ENCODE measurements at places on chromosomes 12 and 14.

GRCh38 chr14:103112400-103113243 lies 10.6 kb upstream of the TNFAIP2 start:
- DNase-seq: no peak

GRCh38 chr12:52613384-52614030 lies 4.9 kb downstream of the KRT73 start:
- peak; percentile 22 for DNase-seq

- no peak for DNase-seq
Measured at GRCh38 chr14:63486738-63487137, 56.4 kb downstream of the PPP2R5E start.

- DNase-seq: no peak
Measured at GRCh38 chr12:122848471-122849351, 13.5 kb downstream of the HIP1R start.

DNA sequence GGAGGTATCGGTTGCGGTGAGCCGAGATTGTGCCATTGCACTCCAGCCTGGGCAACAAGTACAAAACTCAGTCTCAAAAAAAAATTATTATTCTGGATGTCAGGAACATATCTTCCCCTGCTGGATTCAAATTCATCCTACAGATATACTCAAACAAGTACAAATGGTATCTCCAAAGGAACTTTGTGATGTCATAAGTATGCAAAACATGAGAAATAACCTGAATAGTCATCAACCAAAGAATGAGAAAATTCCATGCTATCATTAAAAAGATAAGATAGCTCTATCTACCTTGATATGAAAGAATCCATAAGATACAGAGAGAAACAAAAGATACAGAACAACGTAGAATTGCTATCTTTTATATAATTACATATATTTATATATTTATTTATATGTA lies 67.7 kb downstream of the EEA1 start:
- no peak for DNase-seq

DNA sequence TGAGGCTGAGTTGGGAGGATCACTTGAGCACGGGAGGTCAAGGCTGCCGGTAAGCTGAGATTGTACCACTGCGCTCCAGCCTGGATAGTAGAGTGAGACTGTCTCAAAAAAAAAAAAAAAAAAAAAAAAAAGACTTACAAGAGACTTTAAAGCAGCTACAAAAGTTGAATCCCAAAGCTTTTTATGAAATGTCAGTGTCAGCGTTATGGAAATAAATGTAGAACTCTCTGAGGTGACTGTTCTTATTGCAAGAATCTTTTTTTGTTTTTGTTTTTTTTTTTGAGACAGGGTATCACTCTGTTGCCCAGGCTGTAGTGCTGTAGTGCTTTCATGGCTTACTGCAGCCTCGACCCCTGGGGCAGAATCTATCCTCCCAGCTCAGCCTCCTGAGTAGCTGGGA lies 17.2 kb downstream of the FUT8 start:
- DNase-seq: no peak

- DNase-seq: no peak
Measured at GRCh38 chr12:11893998-11894397, 176.7 kb upstream of the BCL2L14 start.

DNA sequence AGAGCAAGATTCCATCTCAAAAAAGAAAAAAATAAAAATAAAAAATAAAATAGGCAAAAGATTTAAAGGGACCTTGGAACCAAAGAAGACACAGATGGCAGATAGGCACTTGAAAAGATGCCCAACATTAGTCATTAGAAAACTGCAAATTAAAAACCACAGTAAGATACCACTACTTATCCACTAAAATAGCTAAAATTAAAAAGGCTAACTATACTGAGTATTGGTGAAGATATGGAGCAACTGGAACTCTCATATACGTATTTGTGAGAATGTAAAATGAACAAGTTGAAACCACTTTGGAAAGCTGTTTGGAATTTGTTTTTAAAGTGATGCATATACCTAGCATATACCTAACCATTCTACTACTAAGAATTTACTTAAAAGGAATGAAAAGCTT lies 22.3 kb downstream of the BLTP3B start:
- no peak for DNase-seq

DNA sequence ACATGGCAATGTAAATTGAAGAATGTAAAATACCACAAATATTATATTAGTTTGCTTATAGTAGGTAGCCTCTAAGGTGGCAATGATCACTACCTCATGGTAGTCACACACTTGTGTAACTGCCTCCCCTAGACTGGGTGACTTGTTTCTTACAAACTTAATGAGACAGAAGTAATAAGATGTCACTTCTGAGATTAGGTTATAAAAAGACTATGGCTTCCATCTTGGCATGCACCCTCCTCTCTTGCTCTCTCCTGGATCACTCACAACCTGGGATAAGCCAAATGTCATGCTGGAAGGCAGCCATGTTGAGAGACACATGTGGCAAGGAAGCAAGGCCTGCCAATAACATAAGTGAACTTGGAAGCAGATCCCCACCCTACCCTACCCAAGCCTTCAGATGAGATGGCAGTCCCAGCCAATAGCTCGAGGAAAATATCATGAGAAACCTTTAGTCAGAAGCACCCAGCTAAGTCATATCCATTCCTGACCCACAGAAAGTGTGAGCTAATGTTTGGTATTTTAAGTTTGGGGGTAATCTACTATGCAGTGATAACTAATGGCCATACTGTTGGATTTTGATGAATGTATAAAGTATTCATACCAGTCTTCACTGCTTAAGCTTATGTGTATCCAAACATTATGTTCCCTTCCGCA lies 43.3 kb downstream of the PPP1R12A start:
- no peak for DNase-seq

- DNase-seq: no peak
Measured at GRCh38 chr12:102602521-102602920, 122.2 kb upstream of the IGF1 start.

DNA sequence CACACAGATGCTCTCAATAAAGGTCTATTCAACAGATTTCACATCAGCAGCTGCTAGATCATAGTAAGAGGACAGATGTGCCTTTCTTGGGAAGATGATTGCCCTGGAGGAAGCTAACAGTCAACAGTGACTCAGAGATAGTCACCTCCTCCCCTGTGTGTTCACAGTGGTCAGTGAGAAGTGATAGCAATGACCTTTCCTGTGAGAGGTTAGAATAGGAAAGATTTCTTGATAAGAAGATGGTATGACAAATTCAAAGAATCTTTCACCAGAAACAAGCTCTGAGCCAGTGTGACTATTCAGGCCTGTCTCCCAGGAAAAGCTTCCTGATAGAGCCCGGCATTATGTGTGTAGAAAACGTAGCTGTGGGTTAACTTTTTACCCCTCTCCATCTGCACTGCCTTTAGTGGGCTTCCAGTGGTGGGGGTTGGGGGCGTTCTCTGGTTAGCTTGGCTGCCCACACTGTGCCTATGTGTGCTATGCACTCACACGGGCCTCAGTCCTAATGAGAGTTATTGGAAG lies 66.4 kb upstream of the ARHGAP5 start:
- peak; percentile 50 for DNase-seq

GRCh38 chr14:101197595-101198397 lies 294.3 kb upstream of the RTL1 start:
- no peak for DNase-seq

DNA sequence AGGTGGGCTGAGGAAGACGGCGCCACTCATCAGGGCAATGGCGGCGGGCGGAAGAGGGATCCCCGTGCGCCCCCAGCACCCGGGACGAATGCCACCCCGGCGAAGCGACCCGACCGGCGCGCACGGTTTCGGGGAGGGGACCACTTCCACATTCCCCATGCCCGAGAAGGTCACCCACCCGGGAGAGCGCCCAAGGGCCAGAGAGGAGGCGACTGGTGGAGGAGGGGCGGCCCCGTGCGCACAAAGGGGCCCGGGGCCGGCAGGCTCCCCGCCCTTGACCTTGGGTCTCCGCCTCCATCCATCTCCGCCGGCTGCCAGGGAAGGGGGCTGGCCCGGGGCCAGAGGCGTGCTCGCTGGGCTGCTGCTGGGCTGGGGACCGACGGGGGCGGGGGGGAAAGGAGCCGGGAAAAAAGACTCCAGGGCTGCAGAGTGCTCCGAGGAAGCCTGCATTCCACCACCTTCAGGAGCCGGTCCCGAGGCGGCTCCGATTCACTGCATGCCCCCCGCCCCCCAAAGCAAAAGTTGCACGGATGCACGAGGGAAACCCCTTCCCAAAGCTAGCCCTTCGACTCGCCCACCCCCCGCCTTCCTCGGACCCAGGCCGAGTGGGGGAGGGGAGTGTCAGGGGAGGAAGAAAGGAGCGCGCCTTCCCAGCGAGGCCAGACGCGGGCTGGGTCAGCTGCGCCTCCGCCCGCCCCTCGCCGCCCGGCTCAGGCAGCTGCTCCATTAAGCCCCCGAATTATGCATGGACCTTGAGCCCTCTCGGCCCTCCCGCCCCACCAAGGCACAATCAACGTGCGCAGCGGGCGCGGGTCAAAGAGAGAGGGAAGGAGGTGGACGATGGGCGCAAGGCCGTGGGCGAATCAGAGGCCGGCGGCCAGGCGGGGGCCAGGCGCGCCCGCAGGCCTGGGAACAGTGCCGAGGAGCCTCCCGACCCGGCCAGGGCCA lies 26.2 kb downstream of the BCL11B start:
- no peak for DNase-seq

GRCh38 chr12:119911182-119911581 lies 34.1 kb upstream of the CIT start:
- DNase-seq: no peak

- DNase-seq: no peak
Measured at GRCh38 chr14:105099778-105100177, 34.5 kb upstream of the GPR132 start.

DNA sequence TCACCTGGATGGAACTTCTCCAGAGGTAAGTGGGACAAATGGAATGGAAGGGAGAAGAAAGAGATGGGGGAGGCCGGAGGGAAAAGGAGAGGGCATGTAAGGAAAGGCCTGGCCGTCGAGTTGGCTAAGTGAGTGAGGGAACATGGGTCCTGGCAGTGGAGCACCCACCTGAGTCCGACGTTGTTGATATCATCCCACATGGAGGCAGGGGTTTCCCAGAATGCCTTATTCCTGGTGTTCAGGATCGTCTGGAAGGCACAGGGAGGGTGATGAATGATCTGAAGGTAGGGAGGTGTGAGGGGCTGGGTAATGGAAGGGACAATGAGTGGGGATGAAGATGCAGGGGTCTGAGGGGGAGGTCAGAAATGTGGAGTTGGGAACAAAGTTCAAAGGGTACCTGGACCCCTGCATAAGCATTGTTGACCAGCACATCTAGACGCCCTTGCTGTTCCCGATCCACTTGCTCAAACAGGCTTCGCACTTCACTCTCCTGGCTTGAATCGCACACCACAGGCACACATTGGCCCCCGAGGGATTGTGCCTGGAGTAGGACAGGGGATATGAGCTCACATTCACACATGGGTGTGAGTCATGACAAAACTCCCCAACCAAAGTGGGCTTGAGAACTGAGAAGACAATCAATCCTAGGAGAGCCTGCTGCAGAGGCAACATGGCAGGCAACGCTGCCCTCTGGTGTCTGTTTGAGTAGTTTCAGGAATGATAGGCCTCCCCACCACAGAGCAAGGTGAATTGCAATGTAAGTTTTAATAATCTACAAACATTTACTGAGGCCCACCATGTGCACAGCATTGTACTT lies 3.0 kb downstream of the DHRS1 start:
- peak; percentile 49 for DNase-seq

- DNase-seq: no peak
Measured at GRCh38 chr12:30191696-30192455, 408.1 kb upstream of the TMTC1 start.

DNA sequence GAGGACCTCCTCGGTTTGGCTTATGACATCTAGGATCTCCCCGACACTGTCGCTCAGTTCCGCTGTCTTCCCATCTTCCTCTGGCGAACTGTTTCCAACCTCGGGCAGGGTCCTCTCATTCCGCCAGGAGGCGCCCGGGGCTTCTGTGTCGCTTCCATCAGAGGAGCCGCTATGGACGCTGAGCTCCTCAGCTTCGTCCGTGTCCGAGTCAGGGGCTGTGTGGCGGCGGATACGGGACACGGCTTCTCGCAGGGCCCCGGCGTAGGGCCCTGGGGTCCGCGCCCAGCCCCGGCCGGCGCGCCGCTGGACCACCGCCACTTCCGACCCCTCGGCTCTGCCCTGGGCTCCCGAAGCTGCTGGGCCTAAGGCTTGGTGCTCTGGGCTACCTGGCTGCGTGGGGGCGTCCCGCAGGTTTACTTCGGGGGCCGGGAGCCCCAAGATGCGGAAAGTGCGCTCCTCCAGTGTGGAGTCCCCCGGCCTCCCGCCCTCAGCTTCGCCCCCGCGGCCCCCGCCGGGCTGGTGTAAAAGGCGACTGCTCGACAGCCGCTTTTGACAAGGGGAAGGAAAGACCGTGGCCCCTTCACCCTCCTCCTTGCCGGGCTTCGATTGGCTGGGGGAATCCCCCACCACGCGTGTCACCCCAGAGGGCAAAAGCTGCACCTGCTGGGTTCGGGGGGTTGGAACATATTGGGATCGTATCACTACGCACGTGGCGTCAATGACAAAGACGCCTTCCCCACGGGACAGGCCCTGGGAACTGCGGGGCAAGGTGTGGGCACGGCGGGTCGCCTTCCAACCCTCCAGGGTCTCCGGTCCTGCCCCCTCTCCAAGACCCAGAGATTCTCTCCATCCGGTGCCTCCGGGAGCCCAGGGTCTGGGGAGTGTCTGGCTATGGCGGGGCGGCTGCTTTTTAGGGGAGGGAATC lies 2.1 kb downstream of the DDN start:
- DNase-seq: peak; percentile 76

- DNase-seq: no peak
Measured at GRCh38 chr14:91159906-91160305, 46.0 kb downstream of the DGLUCY start.

- DNase-seq: no peak
Measured at GRCh38 chr12:6963016-6963731, 7.3 kb downstream of the PHB2 start.

DNA sequence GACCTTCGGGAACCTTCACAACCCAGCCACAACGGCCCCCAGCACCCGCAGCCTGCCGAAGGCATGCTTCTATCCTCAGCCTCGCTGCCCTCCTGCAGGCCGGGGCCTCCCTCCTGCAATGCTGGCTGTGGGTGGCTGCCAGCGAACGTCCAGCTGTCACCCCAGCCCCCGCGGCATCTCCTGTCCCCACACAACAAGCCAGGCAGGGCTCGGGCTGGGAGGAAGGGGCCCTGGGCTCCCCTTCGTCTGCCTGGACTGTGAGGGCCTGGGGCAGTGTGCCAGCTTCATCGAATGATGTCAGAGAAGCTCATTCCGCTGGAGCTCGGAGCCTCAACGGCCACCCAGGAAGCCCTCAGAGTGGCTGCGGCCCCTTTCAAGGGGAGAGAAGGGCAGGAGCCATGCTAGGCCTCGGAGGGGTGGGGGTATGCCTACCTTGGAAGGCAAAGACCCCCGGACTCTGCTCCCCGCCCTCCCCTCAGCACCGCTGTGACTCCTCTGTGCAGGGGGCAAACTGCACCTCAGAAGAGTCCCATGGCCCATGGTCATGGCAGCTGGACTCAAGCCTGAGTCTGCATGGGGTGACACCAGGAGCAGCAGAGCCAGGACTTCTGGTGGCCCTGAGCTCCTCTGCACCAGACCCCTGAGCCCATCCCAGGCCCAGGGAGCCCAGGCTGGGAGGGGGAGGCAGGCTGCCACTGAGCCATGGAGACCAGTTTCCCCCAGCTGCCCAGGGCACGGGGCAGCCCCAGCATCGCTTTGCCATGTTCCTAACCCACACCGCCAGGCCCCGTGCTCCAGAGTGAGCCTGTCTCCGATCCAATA lies 24.7 kb upstream of the C14orf180 start:
- DNase-seq: peak; percentile 12

Data from SJSA1 (cell line).